ENCODE measurements at places on chromosomes 12 and 14.

DNA sequence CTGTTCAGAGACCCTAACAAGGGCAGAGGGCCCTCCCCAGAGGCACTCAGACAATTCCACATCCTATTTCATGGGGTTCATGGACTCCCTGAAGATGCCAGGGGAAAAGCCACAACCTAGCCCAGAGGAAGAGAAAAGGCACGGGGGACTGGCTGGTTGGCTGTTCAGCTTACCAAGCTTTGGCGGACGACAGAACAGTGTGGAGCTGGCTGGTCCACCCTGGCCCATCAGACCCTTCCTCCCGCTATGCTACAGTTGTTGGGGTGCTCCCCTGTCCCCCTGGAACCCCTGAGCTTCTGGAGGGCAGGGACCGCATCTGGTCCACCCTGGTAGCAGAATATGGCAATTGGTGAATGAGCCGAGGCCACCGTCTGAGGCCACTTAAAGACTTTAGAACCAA, 6.3 kb downstream of the TESC start:
- DNase-seq, result no peak

- DNase-seq, result no peak
Measured at GRCh38 chr14:61343991-61344405, 22.6 kb downstream of the PRKCH start.

- no peak for DNase-seq
Measured at GRCh38 chr12:115338566-115339294, 654.8 kb upstream of the TBX3 start.

DNA sequence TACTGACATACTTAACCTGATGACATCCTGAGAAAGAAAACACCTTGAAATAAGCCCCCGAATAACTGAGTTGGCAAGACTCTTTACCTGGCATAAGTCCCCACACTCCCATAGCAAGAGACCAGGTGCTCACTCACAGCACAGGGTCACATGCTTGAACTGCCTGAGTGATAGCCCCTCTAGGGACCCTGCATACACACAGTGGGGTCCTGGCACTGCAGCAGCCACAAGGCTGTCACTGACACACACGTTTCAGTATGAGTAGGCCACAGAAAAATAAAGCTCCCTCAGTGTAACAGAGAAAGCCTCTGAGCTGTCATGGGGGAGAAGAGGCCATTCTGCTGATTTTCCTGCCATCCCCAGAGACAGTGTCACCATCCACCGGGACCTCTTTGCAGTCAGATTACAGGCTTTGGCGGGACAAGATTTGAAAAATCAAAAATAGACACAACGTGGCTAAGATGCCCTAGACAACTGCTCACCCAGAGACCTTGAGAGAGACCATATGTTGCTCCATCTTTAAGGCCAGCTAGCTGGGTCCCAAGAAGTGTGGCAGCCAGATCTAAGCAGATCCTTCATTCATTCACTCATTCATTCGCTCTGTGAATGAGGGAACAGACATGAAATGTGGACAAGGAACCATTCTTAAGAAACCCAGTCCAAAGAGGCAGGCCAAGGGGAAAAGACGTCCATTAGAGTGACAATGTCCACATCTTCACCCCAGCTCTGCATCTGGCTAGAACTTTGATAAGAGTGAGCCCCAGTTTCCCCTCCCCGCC, 1.6 kb downstream of the SCARB1 start:
- DNase-seq, result peak; percentile 17

DNA sequence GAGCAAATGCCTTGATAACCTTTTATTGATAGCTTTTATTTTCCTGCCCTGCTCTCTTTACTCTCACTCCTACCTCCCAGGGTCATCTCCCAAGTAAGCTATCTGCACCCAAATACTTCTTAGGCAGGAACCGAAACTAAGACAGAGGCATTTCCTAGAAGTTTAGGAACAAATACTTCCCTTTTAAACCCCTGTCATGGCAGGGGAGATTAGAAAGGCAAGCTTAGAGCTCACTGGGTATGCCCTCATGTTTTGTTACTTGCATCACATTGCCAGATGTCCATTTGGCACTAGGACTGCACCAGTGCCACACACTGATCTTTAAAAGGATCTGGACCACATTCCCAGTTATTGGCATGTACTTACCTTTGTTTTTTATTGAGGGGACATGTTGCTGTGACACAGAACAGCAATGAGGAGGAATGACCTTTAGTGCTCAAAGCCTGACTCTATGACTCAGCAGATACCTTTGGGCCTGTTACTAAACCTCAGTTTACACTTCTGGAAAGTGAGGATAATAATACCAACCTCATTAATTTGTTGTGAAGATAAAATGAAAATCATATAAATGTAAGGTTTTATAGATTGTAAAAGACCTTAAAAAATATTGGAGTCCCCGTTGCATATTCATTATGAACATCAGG, 40.9 kb upstream of the MBIP start:
- no peak for DNase-seq

DNA sequence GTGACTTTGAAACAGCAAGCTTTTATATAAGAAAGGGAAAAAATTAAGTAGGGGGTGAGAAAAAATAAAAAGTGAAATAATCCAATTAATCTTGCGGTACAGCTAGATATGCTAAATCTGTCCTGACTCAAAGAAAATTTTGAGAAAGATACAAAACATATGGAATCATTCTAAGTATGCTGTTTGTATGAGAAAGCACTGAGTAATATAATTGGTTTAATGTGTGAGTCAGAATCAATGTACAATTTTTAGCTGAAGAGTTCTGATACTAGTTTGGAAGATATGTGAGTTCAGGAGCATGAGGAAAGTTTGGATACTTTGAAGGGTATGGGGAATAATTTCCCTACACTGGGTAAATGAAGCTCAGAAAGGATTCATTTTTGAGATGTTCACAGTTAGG, 190.9 kb upstream of the RASSF8 start:
- no peak for DNase-seq

- DNase-seq, result no peak
Measured at GRCh38 chr14:68694516-68695235, 98.2 kb downstream of the ZFP36L1 start.

DNA sequence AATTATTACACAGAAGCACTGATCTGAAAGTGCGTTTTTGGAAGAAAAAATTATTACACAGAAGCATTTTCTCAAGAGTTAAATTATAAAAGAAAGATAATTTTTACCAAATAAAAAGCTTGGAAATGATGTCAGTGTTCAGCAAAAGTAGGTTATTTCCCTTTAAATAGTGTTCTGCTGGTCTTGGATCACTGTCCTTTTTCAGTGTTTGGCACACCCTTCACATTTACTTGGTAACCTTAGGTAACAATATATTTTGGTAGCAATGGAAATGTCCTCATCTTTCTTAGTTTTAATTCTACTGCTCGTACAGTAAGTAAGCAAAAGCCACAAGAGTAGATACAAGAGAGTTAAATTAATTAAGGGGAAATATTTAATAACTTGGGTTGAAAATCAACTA, 40.3 kb downstream of the FERMT2 start:
- no peak for DNase-seq

- no peak for DNase-seq
Measured at GRCh38 chr12:8065991-8066594, at the start of gene C3AR1. C3AR1 (minus strand) TSS chr12:8066359; CDS start chr12:8060185, 6,174 bp downstream.

DNA sequence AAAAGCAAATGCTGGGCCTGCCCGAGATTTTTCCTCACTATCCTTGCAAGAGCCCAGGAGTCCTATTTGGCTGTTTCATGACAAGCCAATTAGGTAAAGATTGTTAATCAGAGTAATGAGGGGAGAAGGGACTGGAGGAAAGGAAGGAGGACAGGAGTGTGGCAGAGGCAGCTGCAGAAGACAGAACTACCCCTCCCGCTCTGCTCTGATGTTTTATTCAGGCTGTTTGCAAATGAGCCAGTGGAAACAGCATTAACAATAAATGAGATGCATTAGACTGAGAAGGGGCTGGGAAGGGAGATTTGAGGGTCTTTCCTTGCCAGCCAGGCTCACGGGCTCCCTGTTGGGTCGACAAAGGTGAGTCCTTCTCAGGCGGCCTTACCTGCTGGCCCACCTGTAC, 421.0 kb upstream of the CCDC196 start:
- no peak for DNase-seq

- DNase-seq, result no peak
Measured at GRCh38 chr12:49809906-49810389, 18.3 kb downstream of the NCKAP5L start.

GRCh38 chr12:120941846-120942405, 36.4 kb upstream of the HNF1A start:
- no peak for DNase-seq

- no peak for DNase-seq
Measured at GRCh38 chr12:43309959-43310358, 242.0 kb downstream of the ADAMTS20 start.

DNA sequence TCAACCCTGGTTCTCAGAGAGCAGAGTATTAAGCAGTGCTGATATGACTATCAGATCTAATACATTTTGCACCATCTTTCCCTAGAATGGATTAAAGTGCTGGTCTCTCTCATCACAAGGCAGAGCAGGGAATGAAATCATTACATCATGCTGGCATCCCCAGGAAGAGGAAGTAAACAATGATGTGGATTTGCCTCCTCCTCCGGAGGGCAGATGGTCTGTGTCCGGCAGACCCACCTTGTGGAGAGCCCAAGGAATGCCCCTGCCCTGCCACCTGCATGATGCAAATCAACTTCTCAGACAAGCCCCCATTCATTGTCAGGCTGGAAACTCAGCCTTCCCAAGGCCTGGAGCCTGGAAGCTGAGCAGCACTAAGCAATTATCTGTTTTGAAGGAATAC, 1149.1 kb downstream of the VRK1 start:
- DNase-seq, result no peak

- DNase-seq, result no peak
Measured at GRCh38 chr14:82146846-82147245, 613.2 kb upstream of the SEL1L start.

DNA sequence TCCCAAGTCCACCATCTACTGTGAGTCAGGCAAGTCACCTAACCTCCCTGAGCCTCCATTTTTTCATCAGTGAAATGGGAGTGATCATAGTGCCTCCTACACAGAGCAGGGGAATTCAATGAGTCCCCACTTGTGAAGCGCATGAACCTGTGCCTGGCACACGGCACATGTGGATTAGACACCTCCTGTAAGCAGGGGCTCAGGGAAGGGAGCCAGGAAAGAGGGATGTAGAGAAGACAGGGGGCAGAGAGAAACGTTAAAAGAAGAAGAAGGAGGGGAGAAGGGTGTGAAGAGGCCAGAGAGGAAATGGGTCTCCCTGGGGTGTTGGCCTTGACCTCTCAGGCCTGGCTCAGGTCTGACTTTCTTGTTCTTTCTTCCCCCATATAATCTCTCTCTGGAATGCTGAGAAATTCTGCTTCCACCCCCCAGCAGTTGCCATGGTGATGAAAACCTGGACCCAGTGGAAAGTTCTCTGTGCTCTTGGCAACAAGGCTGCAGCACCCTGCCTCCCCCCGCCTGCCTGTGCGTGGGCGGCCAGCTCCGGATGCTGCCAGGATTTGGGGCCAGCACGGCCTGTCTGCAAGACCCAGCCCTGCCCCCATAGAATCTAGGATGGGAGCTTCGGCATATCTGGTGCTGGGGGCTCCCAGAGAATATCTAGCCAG, 94.5 kb downstream of the CALM1 start:
- no peak for DNase-seq

- no peak for DNase-seq
Measured at GRCh38 chr12:39722504-39722903, 102.9 kb upstream of the ABCD2 start.

GRCh38 chr14:80754696-80755095, 186.8 kb downstream of the CEP128 start:
- DNase-seq, result no peak

All from stimulated activated naive B cell treated with anti-CD40 and anti-IgM and Interleukin-4, amounts not matched to agents 10 μg/mL and 1 μg/mL and 100 μg/mL, for 72 hours (primary cell).